Nasal cavity respiratory epithelium epithelial cell of viscerocranial mucosa (primary cell): ENCODE measurements at places on chromosomes 4 and X. TPM values are rescaled to one million over a fixed set of nuclear protein-coding genes. Genes with fewer than 3 reads are reported as not detected.

The SOD3 gene
- 0.21 TPM in 1 of 2 replicates, not detected in the other for total RNA-seq

The S100G gene
- not detected in 2 replicates for total RNA-seq

The CXCL10 gene
- 0.34 and 3.1 TPM in 2 replicates for total RNA-seq

The DUSP21 gene
- total RNA-seq, result not detected in 2 replicates

The CT47C1 gene
- not detected in 2 replicates for total RNA-seq

The VCX gene
- total RNA-seq, result not detected in 2 replicates

The SH3TC1 gene
- 23.6 and 65.5 TPM in 2 replicates for total RNA-seq

The FDCSP gene
- total RNA-seq, result not detected in 2 replicates

The CENPC gene
- total RNA-seq, result 6.8 and 10.8 TPM in 2 replicates

The MBNL3 gene
- total RNA-seq, result 6.8 and 10.2 TPM in 2 replicates

The INTU gene
- 4.8 and 11.4 TPM in 2 replicates for total RNA-seq

The POLN gene
- 1.4 and 4.1 TPM in 2 replicates for total RNA-seq

The ODAM gene
- total RNA-seq, result not detected in 2 replicates
